ENCODE measurements at places on chromosomes 6 and 20.
A peak's percentile ranks its signal among the peaks of the same experiment; 100 is the strongest.

- no peak for DNase-seq
Measured at GRCh38 chr6:138654715-138655634, 118.6 kb upstream of the CCDC28A start.

DNA sequence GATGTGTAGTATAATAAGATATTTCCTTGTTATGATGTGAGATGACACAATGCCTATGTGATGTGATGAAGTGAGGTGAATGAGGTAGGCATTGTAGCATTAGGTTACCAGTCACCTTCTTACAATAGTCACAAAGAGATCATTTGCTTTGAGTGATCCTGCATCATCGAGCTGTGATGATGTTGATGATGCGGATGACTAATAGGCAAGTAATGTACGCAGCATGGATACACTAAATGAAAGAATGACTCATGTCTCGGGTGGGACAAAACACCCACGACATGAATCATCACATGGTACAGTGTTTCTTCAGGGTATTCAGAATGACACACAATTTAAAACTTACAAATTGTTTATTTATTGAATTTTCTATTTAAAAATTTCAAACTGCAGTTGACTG lies 806.3 kb upstream of the GJE1 start:
- peak; percentile 83 for DNase-seq

DNA sequence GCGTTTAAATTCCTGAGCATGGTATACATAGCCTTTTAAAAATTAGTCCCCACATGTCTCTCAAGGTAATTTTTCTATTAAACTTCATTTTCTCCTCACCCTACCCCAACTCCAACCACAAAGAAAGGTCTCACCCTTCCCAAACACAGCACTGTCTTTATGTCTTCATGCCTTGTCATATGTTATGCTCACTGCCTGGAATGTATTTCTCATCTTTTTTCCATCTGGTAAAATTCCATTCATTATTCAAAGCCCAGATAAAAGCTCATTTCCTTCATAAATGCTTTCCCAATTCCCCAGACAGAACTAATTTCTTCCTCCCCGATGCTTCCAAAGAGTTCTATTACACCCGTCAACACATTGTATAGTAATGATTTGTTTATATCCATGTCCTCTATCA lies 302.0 kb downstream of the ALDH8A1 start:
- DNase-seq = no peak

DNA sequence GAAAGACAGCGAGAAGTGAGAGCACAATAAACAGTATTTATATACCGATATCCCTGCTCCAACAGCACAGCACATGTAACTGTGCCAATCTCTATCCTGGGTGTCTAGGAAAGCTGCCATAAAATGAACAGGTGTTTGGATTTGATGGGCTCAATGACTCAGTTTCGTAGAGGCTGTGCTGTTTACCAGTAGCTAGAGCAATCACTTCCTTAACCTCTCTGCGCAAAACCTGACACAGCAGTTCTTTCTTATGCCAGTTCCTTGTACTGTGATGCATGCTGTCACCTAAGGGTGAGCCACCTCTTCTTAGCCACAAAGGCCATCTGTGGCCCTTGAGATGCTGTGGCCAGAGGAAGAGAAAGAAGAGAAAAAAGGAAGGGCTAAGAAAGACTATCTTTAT lies 59.3 kb downstream of the SHPRH start:
- DNase-seq = no peak

DNA sequence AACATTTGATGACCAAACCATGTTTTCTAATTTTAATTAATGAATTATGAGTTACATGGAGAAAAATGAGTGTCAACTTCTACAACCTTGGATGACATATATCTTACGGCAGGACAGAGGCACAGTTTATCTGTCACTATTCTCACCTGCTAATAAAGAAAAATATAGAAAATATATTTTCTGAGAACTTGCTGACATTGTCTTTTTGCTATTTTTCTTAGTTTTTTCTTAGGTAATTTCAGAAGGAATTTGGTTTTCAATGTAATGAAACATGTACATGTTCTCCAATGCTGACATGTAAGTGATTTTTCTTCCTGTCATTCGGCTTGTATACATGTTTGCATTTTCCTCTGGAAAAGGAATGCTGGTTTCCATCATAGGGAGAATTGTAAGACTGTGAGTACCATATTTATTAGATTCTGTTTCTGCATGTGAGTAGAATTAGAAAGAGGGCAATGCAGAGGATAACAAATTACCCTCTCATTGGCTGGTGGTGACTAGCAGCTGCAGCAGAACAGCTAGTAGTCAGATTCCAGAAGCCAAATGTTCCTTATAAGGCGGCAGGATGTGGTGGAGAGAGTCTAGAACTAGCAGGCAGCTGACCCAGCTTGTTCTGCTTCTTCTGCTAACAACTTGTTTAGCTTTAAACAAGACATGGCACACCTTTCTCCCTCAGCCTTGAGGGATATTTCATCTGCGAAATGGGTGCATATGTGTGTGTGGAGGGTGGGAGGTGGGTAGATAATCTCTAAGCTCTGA lies 132.8 kb upstream of the SPACA1 start:
- no peak for DNase-seq

GRCh38 chr6:87054143-87054833 lies 40.6 kb downstream of the CGA start:
- no peak for DNase-seq

DNA sequence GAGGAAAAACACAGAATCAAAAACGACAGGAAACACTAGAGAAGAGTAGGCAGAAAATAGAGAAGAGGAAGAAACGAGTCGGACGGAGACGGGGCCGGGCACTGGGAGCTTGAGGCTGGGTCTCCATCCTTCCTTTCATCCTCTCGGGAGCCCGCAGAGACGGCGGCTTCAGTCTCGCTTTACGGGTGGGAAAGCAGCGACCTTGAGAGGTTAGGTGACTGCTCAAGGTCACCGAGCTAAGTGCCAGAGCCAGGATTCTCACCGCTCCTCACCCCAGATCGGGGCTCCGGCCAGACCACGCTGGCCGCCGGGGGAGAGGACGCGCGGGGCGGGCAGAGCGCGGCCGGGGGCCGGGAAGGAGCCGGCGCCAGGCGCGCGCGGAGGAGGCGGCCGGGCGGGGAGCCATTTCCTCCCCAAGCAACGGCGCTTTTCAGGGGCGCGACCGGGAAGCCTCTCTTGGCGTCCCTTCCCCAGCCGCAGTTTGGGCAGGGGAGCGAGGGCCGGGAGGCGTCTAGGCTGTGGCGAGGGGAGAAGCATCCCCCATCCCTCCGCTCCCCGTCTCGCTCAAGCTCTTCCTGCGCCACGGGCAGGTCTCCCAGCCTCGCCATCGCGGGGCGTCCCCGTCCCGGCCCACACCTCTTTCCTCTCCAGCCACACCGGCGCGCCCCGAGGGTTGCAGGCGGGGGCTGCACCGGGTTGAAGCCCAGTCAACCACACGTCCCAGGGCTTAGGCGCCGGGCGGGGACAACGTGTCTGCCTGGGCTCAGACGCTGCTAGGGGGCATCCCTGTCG lies 24.1 kb upstream of the MAP3K7 start:
- no peak for DNase-seq

- no peak for DNase-seq
Measured at GRCh38 chr6:9851541-9852380, 563.1 kb downstream of the TFAP2A start.

All from LoVo (cell line).